Activated T-helper 17 cell treated with anti-CD3 and anti-CD28 coated beads, Interleukin-2, amount 50 U/mL, for 72 hours (primary cell): ENCODE measurements at places on chromosomes 7 and 10. TPM values are rescaled to one million over a fixed set of nuclear protein-coding genes. Genes with fewer than 3 reads are reported as not detected.

- ATAC-seq = no peak
These were observed 769.3 kb downstream of the MAGI2 start for GRCh38 chr7:78684201-78684600.

- ATAC-seq = no peak
These were observed 43.9 kb downstream of the CUX1 start for GRCh38 chr7:101861218-101861775.

DNA sequence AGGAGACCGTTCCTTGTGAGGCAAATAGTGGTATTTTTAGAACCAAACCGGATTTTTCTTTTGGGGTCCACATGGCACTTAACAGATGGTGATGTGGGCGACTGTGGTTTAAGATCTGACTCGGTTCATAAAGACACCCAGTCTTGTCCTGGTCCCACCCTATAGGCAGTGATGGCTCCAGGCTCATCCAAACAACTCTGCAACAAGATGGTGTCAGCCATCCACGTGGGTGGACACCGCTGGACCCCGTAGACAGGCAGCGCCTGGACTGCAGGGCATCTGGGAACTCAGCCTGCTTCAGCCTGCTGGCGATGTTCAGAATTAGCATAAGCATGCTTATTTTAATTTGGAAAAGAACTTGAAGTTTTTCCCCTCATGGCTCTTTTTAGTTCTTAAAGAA, 258.4 kb upstream of the FZD1 start:
- ATAC-seq = no peak

Gene TRIM50
- not detected for total RNA-seq

Gene AKR1C1
- total RNA-seq = 0.32 TPM

GRCh38 chr7:19020711-19021110, 96.7 kb downstream of the TWIST1 start:
- no peak for ATAC-seq

DNA sequence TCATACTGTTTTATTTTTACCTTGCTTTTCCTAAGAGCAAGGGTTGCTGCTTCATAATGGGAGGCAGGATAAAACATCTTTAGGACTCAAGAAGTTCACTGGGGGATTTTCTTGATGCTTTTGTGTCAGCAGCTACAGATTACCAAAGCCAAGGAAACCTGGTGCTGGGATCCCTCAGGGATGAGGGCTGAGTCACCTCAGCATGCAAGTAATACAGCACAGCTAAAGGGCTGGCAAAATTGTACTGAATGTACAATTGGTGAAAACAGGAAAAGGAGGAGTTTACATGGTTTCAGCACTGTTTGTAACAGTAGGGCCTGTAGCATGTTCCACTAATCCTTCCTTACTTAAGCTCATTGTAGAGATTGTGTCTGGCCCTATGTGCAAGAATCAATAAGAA, 1056.8 kb downstream of the SORCS1 start:
- no peak for ATAC-seq

- ATAC-seq = no peak
These were observed 75.6 kb upstream of the LRRC4 start for GRCh38 chr7:128106821-128107220.

Gene BICC1
- total RNA-seq = 0.05 TPM
